ENCODE measurements at places on chromosomes 12 and 14. TPM values are rescaled to one million over a fixed set of nuclear protein-coding genes. Genes with fewer than 3 reads are reported as not detected.

MIP gene
- total RNA-seq = not detected

DNA sequence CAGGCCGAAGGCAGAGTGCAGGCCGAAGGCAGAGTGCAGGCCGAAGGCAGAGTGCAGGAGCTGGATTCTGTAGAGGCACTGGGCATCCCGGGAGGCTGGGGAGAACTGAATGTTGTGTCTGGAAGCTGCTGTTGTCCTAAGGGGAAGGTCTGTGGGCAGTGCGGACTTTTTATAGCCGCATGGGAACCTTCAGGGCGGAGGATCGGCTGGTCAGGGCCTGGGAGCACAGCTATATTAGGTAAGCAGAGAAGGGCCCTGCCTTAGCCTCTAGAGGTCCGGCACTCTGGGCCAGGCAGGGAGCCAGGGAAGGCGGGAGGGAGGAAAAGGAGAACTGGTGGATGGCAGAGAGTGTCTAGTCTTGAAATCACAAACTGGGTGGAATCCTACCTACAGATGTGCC is 14.2 kb downstream of the CABP1 start:
- no peak for DNase-seq
- H3K36me3 ChIP-seq = peaks cover 16% of the 10 kb centered on the region
- H3K4me1 ChIP-seq = peaks cover 19% of the 10 kb centered on the region
- no peak overlapping the region for H3K4me3 ChIP-seq
- peaks cover 6% of the 10 kb centered on the region for H3K27me3 ChIP-seq

- H3K27ac ChIP-seq = no peak overlapping the region
- DNase-seq = peak; percentile 36
- no peaks in the 10 kb centered on the region for H3K27me3 ChIP-seq
- no peak overlapping the region for H3K4me3 ChIP-seq
- H3K4me1 ChIP-seq = no peaks in the 10 kb centered on the region
Observed at GRCh38 chr12:32811686-32812392, 56.1 kb upstream of the YARS2 start.

- no peak for DNase-seq
- peaks cover 31% of the 10 kb centered on the region for H3K4me1 ChIP-seq
- H3K27me3 ChIP-seq = peaks cover 6% of the 10 kb centered on the region
- H3K4me3 ChIP-seq = no peak overlapping the region
- H3K36me3 ChIP-seq = no peaks in the 10 kb centered on the region
- no peak overlapping the region for H3K27ac ChIP-seq
Observed at GRCh38 chr12:119177724-119178380, 879 bp upstream of the HSPB8 start.

STON2 gene
- 63.6 TPM for total RNA-seq

DNA sequence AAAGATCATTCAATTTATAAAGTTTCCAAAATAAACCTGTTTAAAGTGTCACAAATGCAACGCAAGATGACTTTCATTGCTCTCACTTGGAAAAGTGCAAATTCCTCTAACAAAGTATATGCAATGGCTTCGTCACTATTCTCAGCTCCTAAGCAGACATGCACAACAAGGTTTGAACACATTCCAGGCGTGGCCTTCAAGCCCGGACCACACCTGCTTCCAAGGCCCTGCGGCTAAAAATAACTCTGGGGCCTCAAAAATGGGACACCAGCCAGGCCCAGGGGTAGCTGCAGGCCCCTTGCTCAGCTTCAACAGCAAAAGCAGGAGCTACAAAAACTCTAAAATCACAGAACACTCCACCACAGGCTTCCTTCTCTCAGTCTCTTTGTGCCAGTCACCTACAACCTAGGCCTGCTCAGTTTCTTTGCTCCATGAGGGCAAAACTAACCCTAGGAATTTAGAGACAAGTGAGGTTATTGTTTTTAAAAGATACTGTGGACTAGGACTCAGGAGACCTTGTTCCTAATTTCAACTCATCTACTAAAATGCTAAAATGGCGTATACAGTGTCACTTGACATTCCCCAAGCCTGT is 29.3 kb downstream of the DUSP16 start:
- no peak for DNase-seq
- H3K27ac ChIP-seq = peak overlapping the region; percentile 42
- peaks cover 3% of the 10 kb centered on the region for H3K4me1 ChIP-seq
- H3K4me3 ChIP-seq = no peak overlapping the region

TESPA1 gene
- total RNA-seq = 0.69 TPM

DNA sequence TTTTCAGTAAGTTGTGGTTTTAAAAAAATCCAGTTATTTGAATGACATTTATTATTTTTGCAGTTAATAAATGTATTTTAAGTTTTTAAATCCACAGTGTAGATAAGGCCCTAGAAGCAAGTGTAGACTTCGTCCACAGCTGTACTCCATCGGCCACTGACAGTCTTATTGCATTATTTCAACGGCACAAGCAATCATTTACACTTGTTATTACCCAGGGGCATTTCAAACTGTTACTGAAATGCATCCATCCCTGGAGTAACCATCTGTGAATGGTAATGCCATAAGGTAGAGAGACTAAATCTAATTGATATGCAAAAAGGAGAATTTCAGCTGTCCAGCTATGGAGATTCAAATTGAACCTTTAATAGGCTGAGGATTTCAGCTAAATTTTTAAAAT is 48.4 kb downstream of the BICD1 start:
- DNase-seq = no peak
- no peaks in the 10 kb centered on the region for H3K36me3 ChIP-seq
- H3K4me1 ChIP-seq = peaks cover 2% of the 10 kb centered on the region
- no peaks in the 10 kb centered on the region for H3K27me3 ChIP-seq

GPR84 gene
- 0.33 TPM for total RNA-seq
